ENCODE measurements at places on chromosomes 5 and 9.
A peak's percentile ranks its signal among the peaks of the same experiment; 100 is the strongest.

- no peak for DNase-seq
Measured at GRCh38 chr9:137000177-137000930, 4.0 kb upstream of the CLIC3 start.

DNA sequence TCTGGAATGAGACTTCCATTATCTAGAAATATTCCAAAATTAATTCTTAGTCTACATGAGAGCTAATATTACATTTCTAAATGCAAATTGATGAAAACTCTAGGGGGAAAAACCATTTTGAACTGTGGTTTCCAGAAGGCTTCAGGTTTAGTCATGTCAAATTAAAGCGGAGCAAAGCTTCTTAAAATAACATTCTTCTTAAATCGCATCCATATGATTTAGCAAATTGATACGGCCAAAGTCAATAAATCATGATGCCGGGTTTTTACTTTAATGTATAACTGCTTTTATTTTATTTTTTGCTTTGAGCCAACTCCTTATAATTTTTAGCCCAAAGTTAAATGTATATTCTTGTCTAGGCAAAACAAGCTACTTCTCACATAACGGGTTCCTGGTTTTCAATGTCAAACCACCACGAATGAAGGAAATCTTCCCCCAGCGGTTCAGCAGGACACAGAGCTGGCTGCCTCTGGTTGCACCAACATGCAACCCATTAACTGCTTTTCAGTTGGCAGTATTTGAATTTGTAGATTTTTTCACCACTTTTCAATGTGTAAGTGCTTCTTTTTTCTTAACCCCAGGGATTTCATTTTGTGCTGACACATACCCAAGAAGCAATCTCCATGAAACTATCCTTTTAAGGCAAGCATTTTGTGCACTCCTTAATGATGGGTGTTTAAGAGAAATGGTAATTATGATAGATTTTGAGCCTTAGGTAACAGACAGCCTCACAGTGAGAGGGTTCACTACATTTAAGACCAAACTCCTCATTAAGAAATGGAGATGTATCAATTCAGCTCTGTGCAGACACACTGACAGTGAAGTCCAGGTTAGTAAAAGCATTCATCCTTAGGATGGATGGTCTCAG is 35.5 kb downstream of the EFNA5 start:
- no peak for DNase-seq

GRCh38 chr5:83472508-83473345 is 1.2 kb downstream of the VCAN start:
- peak; percentile 12 for DNase-seq

DNA sequence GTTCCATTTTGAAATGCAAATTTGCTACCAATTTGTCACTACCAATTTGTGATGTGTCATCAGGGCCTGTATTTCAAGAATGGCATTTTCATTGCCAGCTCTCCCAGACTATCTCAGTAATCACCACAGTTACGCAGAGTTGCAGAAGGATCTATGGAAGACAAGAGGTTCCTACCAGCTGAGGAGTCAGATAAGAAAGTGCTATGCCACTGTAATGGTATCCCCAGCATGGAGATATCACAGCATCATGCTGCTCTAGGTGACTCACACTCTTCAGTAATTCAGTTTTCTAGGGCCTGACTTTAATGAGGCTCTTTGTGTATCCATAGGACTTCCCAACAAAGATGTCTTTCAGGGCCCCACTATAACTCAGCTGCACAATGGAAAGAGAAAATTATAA is 490.3 kb downstream of the ARHGEF28 start:
- no peak for DNase-seq

- peak; percentile 27 for DNase-seq
Measured at GRCh38 chr5:68251804-68252522, 36.4 kb downstream of the PIK3R1 start.

GRCh38 chr9:130255631-130256134 is 9.9 kb upstream of the HMCN2 start:
- no peak for DNase-seq

GRCh38 chr9:101265261-101265660 is 119.5 kb downstream of the BAAT start:
- DNase-seq: peak; percentile 47

GRCh38 chr5:152135827-152136226 is 211.2 kb upstream of the GLRA1 start:
- no peak for DNase-seq

DNA sequence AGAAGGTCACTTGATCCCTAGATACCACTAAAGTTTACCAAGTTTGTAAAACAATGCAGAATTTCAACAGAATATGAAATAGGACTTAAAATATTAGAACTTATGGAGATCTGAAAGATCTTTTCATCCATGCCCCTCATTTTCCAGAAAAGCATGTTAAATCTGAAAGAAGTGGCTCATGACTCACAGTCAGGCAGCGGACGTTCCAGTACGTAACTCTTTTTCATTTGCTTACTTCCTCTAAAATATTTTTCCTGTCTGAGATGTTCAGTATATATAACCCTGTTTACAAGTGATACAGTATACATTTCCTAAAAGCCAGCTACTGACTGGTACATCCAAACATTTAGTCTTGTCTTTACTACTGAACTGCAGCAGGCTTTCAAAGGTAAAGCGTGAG is 22.3 kb downstream of the FBXW2 start:
- DNase-seq: no peak

- no peak for DNase-seq
Measured at GRCh38 chr5:157222506-157223230, 42.0 kb downstream of the ITK start.

DNA sequence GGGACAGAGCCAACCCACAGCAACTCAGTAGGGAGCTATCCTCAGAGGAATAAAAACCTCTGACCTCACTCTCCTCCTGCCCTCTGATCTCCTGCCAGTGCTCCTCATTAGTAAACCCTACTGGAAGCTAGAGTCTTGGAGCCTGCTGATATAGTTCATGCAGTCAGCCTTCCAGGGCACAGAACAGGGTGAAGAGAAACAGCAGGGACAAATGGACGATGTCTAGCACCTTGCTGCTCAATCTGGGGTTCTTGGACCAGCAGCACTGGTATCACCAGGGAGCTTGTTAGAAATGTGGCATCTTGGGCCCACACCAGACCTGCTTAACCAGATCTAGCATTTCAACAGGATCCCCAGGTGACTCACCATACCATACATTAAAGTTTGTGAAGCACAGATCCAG is 5.5 kb upstream of the GALNT12 start:
- DNase-seq: no peak

DNA sequence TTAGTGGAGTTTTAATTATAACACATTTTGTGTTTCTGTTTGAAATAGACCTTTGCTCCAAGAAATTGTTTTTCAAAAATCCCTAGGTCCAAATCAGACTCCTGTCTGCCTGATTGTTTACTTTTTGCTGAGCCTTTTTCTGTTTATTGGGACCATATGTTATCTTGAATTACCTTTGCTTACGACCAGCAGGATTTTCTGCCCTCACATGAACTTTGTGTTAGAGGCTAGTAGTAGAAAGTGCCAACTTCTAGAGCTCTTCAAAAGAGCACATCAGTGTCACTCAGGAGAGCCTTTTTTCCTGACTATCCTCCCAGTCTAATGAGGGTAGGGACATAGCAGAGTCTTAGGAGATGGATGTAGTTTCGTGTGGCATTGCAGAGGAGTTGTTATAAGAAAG is 10.2 kb downstream of the RECK start:
- peak; percentile 9 for DNase-seq

- DNase-seq: no peak
Measured at GRCh38 chr9:21268347-21268657, 28.5 kb upstream of the IFNA14 start.

DNA sequence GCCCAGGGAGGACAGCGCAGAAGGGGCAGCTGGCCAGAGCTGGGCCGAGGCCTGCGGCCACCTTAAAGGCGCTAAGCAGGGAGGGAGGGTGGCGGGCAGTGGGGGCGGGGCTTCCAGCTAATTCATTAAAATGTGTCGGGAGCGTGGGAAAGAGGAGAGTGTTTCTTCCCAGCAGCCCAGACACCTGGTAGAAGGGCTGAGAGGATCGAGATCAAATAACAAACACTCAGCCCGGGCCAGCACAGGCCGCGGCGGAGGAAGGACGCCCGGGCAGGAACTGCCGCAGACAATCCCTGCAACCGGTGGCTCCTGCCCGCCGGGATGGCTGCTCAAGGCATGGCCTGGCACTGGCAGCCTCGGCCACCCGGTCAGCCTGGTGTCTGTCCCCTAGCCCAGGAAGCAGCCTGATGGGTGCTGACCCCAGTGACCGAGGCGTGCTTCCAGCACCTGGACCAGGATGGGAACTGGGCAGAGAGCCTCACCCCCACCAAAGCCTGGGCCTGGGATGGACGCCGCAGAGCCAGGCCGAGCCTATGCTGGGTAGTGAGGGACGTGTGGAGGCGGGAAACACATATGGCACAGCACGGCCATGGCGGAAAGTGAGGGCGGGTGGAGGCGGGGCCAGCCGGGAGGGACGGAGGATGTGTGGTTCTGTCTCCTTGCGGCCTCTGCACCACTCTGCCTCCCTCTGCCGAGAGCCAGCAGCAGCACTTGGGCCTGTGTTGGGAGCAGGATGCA is 3.2 kb upstream of the NRARP start:
- DNase-seq: no peak
